Peyer's patch (tissue), 4 donors: ENCODE measurements at places on chromosomes 1 and 21. TPM values are rescaled to one million over a fixed set of nuclear protein-coding genes. Genes with fewer than 3 reads are reported as not detected.

TMEM167B gene
- 12.5 TPM for total RNA-seq

MIXL1 gene
- not detected for total RNA-seq

DESI2 gene
- 25.1 TPM for total RNA-seq

DNA sequence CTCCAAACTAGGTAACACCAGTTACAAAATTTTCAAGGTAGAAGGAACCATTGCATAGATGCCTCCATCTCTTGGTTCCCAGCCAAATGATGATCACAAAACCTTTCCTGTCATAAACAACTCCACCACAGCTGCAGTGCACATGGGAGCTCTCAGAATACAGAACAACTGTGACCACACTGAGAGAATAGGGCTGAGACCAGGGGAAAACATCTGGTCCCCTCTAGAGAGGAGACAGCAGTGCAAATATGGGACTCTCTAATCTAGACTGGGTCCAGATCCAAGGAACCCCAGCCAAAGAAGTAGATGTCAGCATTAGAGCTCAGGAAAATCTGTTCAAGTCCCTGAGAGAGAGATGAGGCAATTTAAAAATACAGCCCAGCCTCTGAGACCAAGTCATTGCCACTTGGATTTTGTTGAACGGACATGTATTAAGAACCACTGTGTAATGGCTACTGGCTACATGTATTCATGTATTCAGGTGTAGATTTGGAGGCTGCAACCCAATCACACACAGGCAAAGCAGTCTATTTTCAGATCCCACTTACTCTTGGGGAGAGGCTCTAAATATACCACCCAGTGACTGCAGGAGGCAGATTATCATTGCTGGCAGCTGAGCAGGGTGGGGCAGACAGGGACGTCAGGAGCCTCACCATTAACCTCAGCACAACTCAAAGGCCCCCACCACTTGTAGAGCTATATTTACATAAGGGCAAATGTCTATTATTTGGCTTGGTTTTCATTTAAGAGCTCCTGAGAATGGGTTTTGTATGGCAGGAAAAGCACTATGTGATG is 7.6 kb upstream of the RXRG start:
- no peak for DNase-seq

- DNase-seq, result no peak
Observed at GRCh38 chr1:156248323-156248683, 447 bp upstream of the PAQR6 start.

DNA sequence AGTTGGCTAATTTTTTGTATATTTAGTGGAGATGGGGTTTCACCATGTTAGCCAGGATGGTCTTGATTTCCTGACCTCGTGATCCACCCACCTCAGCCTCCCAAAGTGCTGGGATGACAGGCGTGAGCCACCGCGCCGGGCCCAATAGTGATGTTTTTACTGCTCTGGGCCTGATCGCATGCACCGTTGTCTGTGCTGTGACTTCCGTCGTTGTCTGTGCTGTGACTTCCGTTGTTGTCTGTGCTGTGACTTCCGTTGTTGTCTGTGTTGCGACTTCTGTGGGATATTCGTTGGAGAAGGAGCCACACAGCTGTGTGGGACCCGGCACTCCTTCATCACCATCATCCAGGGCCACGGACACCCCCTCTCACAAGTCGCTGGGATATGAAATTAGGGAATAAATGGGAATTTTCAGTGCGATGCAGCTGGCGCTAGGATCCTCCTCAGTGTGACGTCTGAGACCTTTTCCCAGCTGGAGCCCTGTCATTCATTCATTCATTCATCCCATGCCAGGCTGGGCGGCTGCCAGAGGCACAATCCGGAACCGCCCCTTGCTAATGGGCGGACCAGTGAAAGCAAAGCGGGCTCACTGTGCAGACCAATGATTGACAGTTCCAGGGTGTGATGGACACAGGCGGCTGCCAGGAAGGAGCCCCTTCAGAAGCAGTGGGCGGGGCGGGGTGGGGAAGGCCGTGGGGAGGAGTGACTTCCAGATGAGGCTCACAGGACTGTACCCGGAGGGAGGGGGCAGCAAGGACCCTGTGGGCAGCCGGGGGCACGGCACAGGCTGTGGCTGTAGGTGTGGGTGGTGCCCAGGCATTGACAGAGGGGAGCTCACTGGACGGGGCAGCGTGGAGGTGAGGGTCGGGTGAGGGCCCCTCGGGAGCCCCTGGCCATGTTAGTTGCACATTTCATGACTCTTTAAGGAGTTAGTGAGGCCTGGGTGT is 48.9 kb downstream of the PRKCZ start:
- DNase-seq, result no peak

DNA sequence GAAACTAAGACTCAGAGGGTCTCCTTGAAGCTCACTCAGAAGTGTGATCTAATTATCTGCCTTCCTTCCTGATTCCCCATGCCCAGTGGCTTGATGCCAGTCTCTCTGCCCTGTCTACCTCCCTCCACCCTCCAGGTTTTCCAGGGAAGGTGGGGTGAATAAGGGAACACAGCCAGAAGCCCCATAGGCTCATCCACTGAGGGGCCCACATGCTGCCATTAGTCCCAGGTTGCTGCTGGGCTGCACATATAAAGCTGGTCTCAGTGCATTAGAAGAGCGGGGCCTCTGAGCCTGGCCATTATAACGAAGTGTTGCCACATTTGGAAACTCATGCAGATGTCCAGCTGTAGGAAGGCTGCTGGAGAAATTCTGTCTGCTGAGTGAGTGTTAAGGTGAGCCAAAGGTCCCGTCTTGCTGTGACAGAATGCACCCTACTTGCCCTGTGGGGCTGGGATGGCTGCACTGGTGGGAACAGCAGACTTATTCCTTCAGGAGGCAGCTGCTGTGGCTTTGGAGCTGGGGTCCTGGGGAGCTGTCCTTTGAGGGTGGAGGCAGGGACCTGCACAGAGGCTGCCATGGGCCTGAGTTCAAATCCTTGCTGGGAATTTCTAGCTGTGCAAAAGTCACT is 2.9 kb downstream of the ADORA1 start:
- DNase-seq, result peak; percentile 22

GRCh38 chr1:216178281-216178680 is 245.0 kb downstream of the USH2A start:
- no peak for DNase-seq

- DNase-seq, result no peak
Observed at GRCh38 chr1:106749491-106749890, 307.0 kb upstream of the PRMT6 start.

- DNase-seq, result no peak
Observed at GRCh38 chr1:77817368-77818209, 38.1 kb downstream of the MIGA1 start.

GRCh38 chr1:11470912-11471311 is 8.0 kb upstream of the DISP3 start:
- DNase-seq, result no peak

GRCh38 chr21:41684381-41685245 is 82.2 kb downstream of the RIPK4 start:
- no peak for DNase-seq

DNA sequence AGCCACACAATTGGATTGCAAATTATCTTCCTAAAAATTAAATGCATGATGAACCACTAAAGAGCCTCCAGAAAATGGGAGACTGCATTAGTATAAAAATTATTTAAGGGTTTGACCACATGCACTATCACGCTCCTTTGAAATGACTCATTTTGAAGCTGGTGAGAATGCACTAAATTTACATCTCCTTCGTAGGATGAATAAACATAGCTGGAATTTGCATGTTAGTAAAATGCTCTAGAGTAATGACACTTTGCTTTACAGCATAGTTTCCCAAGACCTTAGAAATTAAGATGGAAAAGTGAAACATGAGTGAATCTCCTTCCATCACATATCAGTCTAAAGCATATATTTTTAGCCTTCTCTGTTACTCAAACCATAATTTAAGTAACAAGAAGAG is 2.4 kb downstream of the PLPPR4 start:
- DNase-seq, result no peak

DNA sequence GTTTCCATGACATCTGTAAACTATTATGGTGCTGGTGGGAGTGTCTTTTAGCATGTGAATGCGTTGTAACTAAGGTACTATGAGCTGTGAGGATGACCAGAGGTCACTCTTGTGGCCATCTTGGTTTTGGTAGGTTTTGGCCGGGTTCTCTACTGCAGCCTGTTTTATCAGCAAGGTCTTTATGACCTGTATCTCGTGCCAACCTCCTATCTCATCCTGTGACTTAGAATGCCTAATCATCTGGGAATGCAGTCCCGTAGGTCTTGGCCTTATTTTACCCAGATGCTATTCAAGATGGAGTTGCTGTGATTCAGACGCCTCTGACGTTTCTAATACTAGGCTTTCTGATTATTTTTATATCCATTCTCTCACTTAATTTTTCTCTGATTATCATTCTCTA is 9.4 kb downstream of the NCAM2 start:
- DNase-seq, result no peak

DNA sequence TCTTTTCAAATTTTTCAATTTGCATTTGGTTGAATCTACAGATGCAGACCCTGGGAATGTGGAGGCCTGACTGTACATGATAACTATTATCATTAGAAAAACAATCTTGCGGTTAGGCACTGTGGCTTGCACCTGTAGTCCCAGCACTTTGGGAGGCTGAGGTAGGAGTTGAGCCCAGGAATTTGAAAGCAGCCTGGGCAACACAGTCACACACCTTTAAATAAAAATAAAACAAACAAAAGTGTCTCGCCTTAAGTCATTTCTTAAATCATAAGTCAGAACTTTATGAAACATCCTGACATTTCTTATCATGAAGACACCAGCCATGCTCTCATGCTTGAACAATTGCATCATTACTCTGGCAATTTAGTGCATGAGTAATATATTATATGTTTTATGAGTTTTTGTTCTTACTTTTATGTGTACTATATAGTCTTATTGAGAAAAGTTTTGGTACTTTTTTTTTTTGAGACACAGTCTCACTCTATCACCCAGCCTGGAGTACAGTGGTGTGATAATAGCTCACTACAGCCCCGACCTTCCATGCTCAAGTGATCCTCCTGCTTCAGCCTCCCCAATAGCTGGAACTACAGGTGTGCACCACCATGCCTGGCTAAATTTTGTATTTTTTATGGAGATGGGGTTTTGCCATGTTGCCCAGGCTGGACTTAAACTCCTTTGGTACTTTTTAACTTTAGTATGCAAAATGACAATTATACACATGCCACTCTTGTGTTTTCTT is 7.8 kb downstream of the TBX19 start:
- no peak for DNase-seq

- DNase-seq, result peak; percentile 62
Observed at GRCh38 chr1:226181996-226182714, 4.4 kb downstream of the ACBD3 start.
